ENCODE measurements at places on chromosomes 11 and 22.

GRCh38 chr11:88337987-88338668, 592 bp upstream of the CTSC start:
- peak; percentile 34 for DNase-seq

DNA sequence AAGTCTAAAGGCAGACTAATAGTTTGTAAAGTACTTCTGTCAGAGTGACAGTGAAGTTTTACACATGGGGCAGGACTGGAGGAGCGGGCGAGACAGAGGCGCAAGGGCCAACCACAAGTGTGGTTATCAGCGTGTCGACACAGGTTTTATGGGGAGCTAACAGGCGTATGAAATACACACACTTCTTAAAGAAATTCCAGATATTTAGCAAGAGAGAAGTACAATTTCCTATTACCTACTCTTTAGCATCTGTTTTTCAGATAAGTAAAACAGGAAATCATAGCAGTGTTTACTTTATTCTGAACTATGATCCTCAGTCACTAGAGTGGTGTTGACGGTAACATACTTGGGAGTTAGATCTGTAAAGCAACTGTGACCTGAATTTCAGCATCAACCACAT, 22.5 kb downstream of the VSIG10L2 start:
- DNase-seq = no peak

DNA sequence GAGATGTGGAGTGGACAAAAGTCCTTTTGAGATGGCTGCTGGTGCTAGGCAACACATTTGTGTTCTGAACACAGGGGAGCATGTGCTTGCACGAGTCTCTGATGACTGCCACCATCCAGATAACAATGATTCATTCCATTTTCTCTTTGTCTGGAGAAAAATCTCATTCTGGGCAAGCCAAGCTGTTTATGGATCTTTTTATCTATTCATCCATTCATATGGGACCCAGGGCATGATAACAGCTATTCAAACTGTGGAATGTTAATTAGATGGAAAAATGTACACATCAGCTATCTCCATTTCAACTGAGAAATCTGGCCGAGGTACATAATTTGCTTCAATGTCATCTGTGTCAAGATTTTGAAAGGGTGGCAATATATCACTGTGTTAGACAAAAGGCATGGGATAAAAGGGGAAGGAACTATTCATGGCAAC, 117.5 kb upstream of the ZBED5 start:
- no peak for DNase-seq

DNA sequence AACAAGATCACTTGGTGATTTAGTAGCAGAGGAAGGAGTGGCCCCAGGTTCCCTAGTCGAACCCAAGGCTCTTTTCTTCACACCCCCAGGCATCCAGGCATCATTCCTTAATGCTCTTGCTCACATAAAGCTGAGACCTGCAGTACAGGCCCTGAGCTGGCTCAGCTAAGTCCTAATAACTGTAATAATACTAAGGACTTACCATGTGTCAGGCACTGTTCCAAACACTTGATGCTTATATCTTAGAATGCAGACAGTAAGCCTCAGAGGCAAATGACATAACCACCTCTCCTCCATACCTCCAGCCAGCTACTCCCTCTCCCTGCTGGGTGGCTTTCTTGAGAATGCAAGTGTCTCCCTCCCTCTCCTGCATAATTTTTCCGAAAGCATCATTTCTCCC, 33.2 kb downstream of the ANKK1 start:
- DNase-seq = no peak

DNA sequence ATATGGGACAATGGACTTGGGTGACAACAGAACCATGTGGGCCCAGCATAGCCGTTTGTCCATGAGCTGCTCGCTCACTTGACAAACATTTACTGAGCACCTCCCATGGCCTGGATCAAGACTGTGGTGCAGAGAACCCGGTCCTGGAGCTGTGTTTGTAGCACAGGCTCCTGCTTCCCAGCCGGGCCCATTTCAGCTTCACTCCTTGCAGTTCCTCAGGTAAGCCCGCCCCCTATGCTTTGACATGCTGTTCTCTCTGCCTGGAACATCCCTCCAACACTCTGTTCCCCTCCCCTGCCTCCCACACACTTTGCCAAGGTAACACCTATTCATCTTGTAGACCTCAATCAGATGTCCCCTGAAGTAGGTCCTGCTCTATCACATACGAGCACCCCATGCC, 19.3 kb upstream of the IGSF22 start:
- DNase-seq = no peak

- no peak for DNase-seq
These were observed 189.0 kb upstream of the SYT13 start for GRCh38 chr11:45475173-45475572.

DNA sequence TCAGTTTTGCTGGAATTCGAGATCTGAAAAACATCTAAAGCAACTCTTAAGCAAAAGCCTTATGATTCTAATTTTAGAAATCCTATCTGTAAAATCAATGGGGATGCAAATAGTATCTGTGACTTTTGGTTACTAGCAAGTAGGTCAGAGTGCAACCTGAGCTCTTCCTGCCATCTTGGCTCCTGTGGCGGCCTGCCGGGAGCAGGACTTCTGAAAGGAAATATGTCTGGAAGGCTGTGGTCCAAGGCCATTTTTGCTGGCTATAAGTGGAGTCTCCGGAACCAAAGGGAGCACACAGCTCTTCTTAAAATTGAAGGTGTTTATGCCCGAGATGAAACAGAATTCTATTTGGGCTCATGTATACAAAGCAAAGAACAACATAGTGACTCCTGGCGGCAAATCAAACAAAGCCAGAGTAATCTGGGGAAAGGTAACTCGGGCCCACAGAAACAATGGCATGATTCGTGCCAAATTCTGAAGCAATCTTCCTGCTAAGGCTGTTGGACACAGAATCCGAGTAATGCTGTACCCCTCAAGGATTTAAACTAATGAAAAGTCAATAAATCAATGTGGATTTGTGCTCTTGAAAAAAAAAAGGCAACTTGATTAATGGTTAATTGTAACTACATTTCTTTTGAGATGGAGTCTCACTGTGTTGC, 1.7 kb downstream of the SAMM50 start:
- DNase-seq = no peak

- no peak for DNase-seq
These were observed 503.8 kb downstream of the BRD1 start for GRCh38 chr22:49323751-49324415.

DNA sequence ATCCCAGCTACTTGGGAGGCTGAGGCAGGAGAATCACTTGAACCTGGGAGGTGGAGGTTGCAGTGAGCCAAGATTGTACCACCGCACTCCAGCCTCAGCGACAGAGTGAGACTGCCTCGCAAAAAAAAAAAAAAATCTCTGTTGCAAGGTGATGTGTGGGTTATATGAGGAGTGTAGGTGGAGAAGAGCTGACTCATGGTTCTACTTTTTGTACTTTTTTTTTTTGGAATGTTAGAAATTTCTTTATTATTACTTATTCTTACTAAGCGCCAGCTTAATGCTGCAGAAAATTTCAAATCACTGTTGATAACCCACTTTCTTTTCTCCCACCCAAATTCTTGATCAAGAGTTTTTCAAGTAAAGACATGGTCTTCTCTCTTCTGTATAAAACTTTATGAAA, 29.6 kb upstream of the DNAJB13 start:
- DNase-seq = no peak

GRCh38 chr11:113378692-113379091, 8.9 kb upstream of the ANKK1 start:
- DNase-seq = no peak

DNA sequence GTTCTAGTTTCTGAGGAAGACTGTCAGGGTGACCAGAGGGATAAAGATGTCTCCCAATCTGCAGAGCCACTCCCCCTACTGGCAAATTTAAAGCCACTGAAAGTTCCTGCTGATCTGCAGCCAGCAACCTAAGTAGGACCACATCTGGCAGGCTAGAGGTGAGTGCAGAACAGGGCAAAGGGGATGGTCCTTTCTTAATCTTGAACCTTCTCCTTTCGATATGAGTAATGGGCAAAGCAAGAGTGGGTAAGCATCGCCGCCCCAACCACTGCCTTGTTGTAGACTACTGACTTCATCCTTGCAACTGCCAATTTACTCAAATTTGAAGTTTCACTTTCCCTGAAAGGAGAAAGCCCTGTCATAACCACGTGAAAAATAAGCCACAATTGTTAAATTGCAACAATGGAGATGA, 30.7 kb downstream of the SCUBE2 start:
- DNase-seq = no peak

All from thymus (tissue), 14 donors.